ENCODE measurements at places on chromosomes 12 and 14. TPM values are rescaled to one million over a fixed set of nuclear protein-coding genes. Genes with fewer than 3 reads are reported as not detected.

DNA sequence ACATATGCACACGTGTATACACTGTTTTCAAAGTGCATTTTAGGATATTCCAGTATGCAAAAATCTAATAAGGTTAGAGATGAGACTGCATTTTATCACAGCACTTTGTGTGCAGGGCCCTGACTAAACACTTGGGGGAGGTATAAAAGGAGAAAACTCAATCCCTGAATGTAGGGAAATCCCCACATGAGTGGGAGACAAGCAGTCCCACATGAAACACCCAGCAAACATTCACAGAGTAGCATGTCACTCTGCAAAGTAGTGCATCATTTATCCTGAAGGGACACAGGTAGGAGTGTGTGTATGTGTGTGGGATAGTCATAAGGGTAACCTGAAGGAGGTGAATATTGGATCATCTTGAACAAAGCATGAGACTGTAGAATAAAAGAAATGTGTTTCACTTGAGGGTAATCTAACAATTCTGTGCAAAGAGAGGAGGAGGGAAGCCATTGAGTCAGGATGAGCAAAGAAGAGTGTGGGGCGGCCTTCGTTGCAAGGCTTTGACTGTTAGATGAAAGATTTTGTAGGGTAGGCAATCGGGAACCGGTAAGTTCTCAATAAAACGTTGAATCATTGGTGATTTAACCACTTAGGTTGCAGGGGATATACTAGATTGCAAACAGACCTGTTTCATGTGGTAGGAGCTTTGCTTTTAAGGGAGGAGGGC, 2.9 kb downstream of the PRPF40B start:
- no peak overlapping the region for H3K4me3 ChIP-seq
- H3K36me3 ChIP-seq: no peaks in the 10 kb centered on the region
- no peak overlapping the region for H3K27ac ChIP-seq
- H3K4me1 ChIP-seq: peaks cover 11% of the 10 kb centered on the region
- H3K27me3 ChIP-seq: no peaks in the 10 kb centered on the region

DNA sequence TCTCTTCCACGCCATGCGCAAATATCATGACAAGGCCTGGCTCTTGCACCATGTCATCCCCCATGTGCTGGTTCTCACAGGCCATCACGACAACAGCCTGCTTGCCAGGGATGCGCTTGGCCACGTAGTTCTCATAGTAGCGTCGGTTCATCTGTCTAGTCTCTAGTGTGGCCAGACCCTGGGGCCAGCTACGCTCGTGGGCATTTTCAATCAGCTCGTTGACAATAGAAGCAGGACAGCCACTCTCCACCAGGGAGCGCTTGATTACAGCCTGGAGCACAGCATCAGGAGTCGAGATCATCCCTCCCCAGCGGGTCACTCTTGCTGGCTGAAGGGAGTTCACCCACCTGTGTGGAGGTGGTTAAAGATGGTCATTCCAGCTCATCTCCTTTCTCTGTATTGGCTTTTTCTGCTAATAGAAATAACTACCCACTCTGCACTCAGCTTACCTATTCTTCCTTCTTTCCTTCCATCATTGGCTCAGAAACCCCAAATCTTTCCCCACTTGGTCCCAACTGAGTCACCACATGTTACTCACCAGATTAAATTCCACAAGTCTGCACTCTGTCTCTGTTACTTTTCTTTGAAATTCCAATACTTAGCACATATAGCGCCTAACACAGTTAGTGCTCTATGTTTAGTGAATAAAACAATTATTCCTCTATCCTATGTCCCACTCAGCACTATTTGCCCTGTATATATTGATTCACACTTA, 15.1 kb downstream of the RNF41 start:
- no peak overlapping the region for H3K4me3 ChIP-seq
- H3K4me1 ChIP-seq: peaks cover 7% of the 10 kb centered on the region
- no peak overlapping the region for H3K27ac ChIP-seq
- DNase-seq: peak; percentile 54

DNA sequence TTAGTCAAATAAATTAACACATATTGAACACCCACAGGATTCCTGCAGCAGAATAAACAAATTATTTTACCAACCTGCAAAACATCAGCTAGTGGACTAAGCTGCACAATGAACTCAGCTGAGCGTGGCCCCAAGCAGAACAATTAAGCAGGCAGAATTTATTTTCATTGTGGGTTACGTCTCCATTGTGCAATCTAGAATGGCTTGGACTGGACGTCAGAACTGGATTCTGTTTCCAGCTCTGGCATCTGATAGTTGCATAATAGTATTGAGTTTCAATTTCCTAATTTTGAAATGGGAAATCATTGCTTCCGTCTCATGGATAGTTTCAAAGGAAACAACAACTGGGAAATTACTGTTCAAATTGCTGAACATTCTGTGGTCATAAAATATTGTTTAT, 35.5 kb upstream of the RERG start:
- H3K4me3 ChIP-seq: no peak overlapping the region
- H3K27ac ChIP-seq: no peak overlapping the region
- peak; percentile 2 for DNase-seq
- H3K4me1 ChIP-seq: no peaks in the 10 kb centered on the region
- H3K27me3 ChIP-seq: no peaks in the 10 kb centered on the region

DNA sequence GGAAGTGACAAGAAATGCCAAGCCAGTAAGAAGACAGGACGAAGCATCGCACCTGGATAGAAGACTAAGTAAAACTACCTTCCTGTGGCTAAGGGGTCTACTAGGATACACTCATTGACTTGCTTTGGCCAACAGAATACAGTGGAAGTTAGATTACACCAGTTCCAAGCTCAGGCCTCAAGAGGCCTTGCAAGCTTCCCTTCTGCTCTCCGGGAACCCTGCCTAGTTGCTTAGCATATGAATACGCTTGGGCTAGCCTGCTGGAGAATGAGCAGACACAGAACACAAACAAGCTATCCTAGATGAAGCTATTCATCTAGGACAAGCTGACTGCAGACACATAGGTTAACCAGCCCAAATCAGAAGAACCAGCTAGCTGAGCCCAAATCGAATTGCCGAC, 97.0 kb downstream of the DPF3 start:
- peaks cover 12% of the 10 kb centered on the region for H3K4me1 ChIP-seq
- DNase-seq: no peak
- H3K27me3 ChIP-seq: no peaks in the 10 kb centered on the region
- no peak overlapping the region for H3K4me3 ChIP-seq
- 0 out of 2 replicates have a peak, but pooled peaks cover 1% of the 10 kb centered on the region for H3K36me3 ChIP-seq

GRCh38 chr14:51783765-51784164, 76.6 kb upstream of the GNG2 start:
- H3K36me3 ChIP-seq: no peaks in the 10 kb centered on the region
- DNase-seq: peak; percentile 82
- no peak overlapping the region for H3K27ac ChIP-seq
- H3K4me1 ChIP-seq: no peaks in the 10 kb centered on the region

GRCh38 chr12:119748497-119748896, 80.6 kb downstream of the PRKAB1 start:
- no peak overlapping the region for H3K27ac ChIP-seq
- H3K4me3 ChIP-seq: no peak overlapping the region
- DNase-seq: no peak

The KLHL33 gene
- under 0.01 TPM for total RNA-seq

The TC2N gene
- total RNA-seq: under 0.01 TPM

The APOLD1 gene
- total RNA-seq: 4.2 TPM

The RASSF9 gene
- total RNA-seq: 0.18 TPM

Measured in IMR-90 (cell line).